B cell (primary cell): ENCODE measurements at places on chromosomes 7 and 10.

- no peaks in the 10 kb centered on the region for H3K36me3 ChIP-seq
- DNase-seq = no peak
- no peak overlapping the region for H3K4me3 ChIP-seq
- no peak overlapping the region for H3K27ac ChIP-seq
- no peaks in the 10 kb centered on the region for H3K4me1 ChIP-seq
Measured at GRCh38 chr7:120586571-120586970, 271.4 kb downstream of the TSPAN12 start.

GRCh38 chr7:112272921-112273561, 66.5 kb downstream of the ZNF277 start:
- DNase-seq = no peak
- no peak overlapping the region for H3K27ac ChIP-seq
- H3K4me3 ChIP-seq = no peak overlapping the region

- H3K4me1 ChIP-seq = peaks cover 5% of the 10 kb centered on the region
- H3K27me3 ChIP-seq = no peaks in the 10 kb centered on the region
- no peak for DNase-seq
Measured at GRCh38 chr10:35329520-35329919, 6.8 kb upstream of the CCNY start.

DNA sequence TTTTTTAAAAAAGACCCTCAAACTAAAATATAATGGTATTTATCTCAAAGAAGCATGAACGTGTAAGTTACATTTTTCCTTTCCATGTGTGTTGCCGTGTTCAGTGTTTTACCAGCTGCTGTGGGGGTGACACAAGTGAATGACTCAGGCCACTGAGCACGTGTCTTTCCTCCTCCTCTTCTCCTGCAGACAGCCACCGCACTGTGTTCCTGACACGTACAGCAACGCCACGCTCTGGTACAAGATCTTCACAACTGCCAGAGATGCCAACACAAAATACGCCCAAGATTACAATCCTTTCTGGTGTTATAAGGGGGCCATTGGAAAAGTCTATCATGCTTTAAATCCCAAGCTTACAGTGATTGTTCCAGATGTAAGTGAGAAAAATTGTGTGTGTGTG, 29.7 kb downstream of the TMEM248 start:
- H3K27ac ChIP-seq = no peak overlapping the region
- no peaks in the 10 kb centered on the region for H3K27me3 ChIP-seq
- H3K36me3 ChIP-seq = peaks cover 74% of the 10 kb centered on the region
- no peak overlapping the region for H3K4me3 ChIP-seq

- H3K27me3 ChIP-seq = no peaks in the 10 kb centered on the region
- H3K4me3 ChIP-seq = no peak overlapping the region
- H3K27ac ChIP-seq = no peak overlapping the region
Measured at GRCh38 chr10:100978901-100979195, 8.4 kb downstream of the MRPL43 start.

- H3K27ac ChIP-seq = no peak overlapping the region
- DNase-seq = peak; percentile 25
- no peaks in the 10 kb centered on the region for H3K4me1 ChIP-seq
- H3K27me3 ChIP-seq = no peaks in the 10 kb centered on the region
Measured at GRCh38 chr10:131453721-131454634, 142.5 kb upstream of the TCERG1L start.

- H3K27ac ChIP-seq = no peak overlapping the region
- no peaks in the 10 kb centered on the region for H3K27me3 ChIP-seq
- H3K4me1 ChIP-seq = peaks cover 5% of the 10 kb centered on the region
Measured at GRCh38 chr10:63286754-63287264, 153.7 kb downstream of the NRBF2 start.

DNA sequence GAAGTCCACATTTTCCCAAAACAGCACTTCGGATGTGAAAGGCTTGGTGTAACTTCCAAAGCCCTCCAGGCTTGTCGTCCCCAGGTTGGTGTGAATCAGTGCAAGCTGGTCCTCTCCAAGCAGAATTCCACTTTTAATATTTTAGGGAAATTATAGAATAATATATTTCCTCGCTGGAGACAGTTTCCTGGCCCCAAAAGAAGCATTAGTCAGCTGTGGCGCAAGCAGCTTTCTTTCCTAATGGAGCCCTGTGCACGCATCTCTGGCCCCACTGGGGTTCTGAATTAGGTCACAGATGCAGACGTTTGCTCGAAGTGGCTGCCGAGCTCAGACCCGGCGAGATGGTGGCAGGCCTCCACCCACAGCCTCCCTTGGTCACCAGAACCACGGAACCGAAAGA, 33.3 kb upstream of the MNX1 start:
- DNase-seq = no peak
- H3K27me3 ChIP-seq = no peaks in the 10 kb centered on the region
- no peaks in the 10 kb centered on the region for H3K4me1 ChIP-seq
- H3K27ac ChIP-seq = no peak overlapping the region
- H3K4me3 ChIP-seq = no peak overlapping the region

DNA sequence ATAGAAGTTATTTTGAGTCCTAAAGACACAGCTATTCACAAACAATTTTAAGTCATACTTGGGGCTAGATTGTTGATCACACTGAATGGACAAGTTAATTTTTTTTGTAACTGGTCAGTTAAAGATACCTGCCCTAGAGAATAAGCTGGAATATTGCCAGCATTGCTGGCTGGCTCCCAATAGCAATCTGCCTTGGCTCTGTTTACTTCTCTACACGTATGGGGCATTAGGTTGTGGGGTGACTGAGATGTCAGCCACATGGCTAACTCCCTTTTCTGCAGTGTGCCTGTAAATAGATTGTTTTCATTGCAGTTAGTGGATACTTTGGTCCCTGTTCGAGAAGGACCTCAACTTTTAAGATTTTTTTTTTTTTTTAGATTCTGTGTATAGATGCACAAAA, 128.2 kb downstream of the SEMA3E start:
- H3K36me3 ChIP-seq = no peaks in the 10 kb centered on the region
- DNase-seq = no peak
- no peak overlapping the region for H3K4me3 ChIP-seq
- H3K4me1 ChIP-seq = no peaks in the 10 kb centered on the region
- H3K27me3 ChIP-seq = no peaks in the 10 kb centered on the region

DNA sequence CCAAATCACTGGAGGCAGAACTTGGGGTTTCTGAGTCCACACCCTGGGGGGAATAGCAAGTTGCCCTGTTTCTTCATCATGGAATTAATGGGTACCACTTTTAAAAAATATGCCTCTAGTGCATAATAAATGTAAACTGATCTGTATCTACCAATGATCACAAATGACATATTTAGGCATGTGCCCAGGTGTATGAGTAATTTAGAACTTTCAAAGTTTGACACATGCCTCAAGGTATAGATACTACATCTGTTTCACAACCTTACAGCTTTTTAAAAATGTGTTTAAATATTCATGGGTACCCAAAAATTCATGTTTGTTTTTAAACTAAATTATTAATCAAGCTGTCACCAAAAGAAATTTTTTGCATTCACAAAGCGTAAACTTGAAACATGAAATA, 226.0 kb downstream of the KIAA1217 start:
- no peak overlapping the region for H3K4me3 ChIP-seq
- H3K4me1 ChIP-seq = no peaks in the 10 kb centered on the region
- no peaks in the 10 kb centered on the region for H3K36me3 ChIP-seq
- no peaks in the 10 kb centered on the region for H3K27me3 ChIP-seq
- DNase-seq = no peak
- H3K27ac ChIP-seq = no peak overlapping the region

DNA sequence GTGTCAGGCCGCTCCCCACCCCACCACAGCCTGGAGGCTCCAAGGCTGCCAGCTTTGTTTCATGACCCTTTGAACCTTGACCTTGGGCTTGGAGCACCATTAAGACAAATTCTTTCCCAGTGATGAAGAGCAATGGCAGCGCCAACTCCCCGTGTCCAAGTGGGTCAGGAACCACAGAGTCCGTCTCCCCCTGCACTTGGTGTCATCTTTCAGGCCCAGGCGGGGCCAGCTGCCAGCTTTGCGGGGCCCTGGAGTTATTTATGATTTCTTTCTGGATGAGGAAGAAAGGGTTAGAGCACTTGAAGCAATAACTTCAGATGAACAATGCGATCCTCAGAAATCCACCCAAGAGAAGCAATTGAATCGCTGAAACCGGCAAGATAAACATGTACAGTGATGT, 110.8 kb downstream of the MYL10 start:
- no peaks in the 10 kb centered on the region for H3K36me3 ChIP-seq
- H3K4me1 ChIP-seq = no peaks in the 10 kb centered on the region
- no peak for DNase-seq

DNA sequence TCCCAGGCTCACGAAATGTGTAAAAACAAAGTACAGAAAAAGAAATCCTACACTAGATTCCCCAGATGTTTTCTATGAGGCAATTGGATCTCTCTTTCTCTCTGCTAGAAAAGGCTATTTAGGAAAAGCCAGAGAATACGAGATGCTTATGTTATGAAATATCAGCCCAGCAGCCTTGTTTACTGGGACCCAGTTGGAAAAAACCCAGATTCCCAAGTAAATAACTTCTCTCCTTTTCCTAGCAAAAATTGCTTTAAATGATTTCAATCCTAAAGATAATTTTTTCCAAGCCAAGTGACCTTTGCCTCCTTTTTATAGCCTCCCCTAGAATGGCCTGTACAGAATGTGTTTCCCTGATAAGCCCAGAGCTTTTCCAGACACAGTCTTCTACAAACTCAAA, 199.3 kb downstream of the PLXNA4 start:
- H3K4me3 ChIP-seq = no peak overlapping the region
- H3K36me3 ChIP-seq = no peaks in the 10 kb centered on the region
- DNase-seq = no peak
- H3K4me1 ChIP-seq = no peaks in the 10 kb centered on the region

DNA sequence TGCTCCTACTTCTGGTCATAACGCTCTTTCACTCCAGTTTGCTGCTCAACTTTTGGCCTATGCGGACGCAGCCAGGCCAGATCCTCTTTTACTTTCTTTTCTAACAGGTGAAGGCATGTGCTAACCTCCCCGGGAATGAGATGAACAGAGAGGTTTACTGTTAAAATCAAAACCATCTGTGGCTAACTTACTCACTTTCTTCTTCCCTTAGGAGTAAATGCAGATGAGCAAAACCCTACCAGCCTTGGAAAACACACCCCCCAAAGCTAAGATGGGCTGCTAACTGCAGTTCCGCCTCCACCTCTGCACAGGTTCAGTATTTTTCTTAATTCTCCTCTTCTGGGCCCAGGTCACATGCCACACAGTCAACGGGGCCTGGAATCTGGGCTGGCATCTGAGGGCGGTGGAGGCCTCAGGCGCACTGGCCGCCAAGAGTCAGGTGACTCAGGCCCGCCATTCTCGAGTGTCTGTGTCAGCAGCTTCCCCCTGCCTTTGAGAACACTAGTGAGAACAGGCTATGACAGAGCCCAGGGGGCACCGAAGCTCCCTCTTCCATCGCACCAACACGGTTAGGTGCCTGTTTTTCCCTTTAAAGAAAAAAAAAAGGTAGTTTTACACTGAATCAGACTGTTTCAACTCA, 11.1 kb downstream of the FAM53B start:
- H3K36me3 ChIP-seq = no peaks in the 10 kb centered on the region
- peak; percentile 61 for DNase-seq
- H3K4me3 ChIP-seq = no peak overlapping the region

- peaks cover 68% of the 10 kb centered on the region for H3K36me3 ChIP-seq
- peaks cover 4% of the 10 kb centered on the region for H3K4me1 ChIP-seq
- no peak overlapping the region for H3K27ac ChIP-seq
- H3K27me3 ChIP-seq = no peaks in the 10 kb centered on the region
Measured at GRCh38 chr10:110113670-110114337, 93.6 kb upstream of the MXI1 start.

DNA sequence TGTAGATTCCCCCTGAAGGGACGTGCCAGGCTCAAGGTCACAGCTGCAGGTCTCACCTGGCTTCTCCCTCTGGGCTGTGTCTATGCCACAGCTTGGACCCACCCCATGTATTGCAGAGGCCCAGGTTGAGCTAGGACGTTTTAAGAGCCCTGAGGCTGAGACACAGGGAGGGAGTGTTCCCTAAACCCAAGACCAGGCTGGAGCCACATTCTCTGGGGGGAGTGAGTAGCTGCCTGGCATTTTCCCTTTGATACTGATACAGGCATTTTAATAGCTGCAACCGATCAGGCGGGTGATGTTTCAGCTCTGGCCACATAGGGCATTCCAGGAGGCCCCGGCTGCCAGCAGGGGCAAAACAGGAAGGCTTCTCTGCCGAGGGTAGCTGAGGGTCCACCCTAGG, 13.4 kb downstream of the COL13A1 start:
- no peak for DNase-seq
- H3K4me1 ChIP-seq = no peaks in the 10 kb centered on the region

GRCh38 chr10:132858121-132859081, 72.5 kb upstream of the NKX6-2 start:
- no peak overlapping the region for H3K27ac ChIP-seq
- no peaks in the 10 kb centered on the region for H3K4me1 ChIP-seq
- no peaks in the 10 kb centered on the region for H3K36me3 ChIP-seq
- H3K4me3 ChIP-seq = no peak overlapping the region
- DNase-seq = no peak

DNA sequence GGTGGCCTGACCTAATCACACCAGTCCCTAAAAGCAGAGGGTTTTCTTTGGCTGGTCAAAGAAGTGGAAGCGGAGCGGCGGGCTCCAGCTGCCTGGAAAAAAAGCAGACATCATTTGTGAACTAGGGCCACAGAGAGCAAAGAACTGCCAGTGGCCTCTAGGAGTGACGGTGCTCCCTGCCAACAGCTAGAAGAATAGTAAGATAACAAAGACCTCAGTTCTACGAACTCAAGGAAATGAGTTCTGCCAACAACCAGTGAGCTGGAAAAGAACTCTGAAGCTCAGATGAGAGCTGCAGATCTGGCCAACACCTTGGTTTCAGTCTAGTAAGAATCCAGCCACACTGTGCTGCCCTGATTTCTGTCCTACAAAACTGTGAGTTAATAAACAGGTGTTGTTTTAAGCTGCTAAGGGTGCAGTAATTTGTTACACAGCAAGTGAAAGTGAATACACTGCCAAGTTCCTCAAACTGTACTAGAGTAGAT, 178.0 kb downstream of the SRPK2 start:
- H3K4me1 ChIP-seq = peaks cover 56% of the 10 kb centered on the region
- peak; percentile 66 for DNase-seq
- peak overlapping the region; percentile 78 for H3K27ac ChIP-seq
- no peaks in the 10 kb centered on the region for H3K27me3 ChIP-seq
- H3K4me3 ChIP-seq = peak overlapping the region; percentile 23

DNA sequence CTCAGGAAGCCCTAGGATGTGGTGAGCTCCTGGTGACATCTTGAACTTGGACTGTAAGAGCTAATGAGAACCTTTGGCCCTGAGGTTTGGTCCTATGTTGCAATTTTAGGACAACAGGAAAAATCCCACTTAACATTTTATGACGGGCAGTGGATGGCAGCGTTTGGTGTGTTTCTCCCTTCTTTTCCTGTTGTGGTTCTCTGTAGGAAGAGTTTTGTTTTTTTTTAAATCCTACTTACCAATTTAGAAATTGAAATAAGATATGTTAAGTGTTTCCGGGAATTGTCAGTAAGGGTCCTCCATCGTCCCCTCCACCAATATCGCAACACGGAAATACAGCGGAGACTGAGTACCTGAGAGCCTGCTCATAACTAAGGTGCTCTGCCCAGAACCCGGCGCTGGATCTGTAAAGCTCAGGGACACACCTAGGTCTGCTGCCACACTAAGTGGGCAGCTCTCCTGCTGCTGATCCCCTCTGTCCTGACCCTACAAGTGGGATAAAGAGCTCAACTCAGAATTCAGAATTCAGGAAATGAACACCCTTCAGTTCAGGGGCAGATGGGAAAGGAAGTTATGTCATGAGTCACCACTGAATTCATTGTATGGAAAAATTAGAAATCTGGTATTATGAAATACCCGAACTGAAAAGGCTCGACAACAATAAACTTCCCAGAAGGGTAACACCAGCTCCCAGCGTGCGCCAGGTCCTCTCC, 9.1 kb upstream of the PROSER2 start:
- H3K27ac ChIP-seq = no peak overlapping the region
- H3K4me3 ChIP-seq = no peak overlapping the region
- DNase-seq = no peak
- H3K27me3 ChIP-seq = no peaks in the 10 kb centered on the region
- H3K4me1 ChIP-seq = no peaks in the 10 kb centered on the region
- H3K36me3 ChIP-seq = no peaks in the 10 kb centered on the region
